ENCODE measurements at places on chromosomes 7 and 10.

- no peak for DNase-seq
These were observed 93.2 kb upstream of the KIF5B start for GRCh38 chr10:32149252-32149955.

GRCh38 chr10:63414481-63415260 is 51.1 kb downstream of the JMJD1C start:
- no peak for DNase-seq

DNA sequence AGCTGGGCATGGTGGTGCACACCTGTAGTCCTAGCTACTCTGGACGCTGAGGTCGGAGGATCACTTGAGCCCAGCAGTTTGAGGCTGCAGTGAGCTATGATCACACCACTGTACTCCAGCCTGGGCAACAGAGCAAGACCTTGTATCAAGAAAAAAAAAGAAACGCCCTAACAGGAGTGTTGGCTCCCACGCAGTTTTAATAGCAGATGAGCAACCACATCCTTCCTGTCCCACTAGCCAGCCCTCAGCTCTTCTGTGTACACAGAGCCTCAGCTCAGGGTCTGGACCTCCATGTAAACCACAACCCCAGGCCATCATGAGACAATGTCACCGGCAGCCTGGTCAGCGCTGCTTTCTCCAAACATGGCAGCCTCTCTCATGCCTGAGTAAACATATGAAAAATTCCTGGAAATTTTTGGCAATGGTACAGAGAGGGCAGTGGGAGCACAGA is 108.2 kb downstream of the PIP4K2A start:
- DNase-seq: no peak

DNA sequence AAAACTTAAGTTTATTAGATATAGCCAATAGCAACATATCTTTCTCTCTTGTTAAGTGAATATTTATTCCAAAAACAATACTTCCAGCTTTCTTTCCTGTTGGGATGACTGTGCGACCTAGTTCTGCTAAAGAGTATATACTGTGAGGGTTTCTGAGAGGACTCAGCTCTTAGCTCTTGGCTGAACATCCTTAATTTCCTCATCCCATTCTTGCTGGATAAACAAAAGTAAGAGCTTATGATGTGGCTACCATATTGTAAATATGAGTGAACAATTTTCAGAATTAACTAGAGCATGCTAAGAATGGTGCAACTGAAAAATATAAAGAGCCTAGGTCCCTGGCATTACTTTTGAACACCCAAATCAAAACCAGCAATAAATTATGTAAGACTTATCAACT is 279.5 kb upstream of the GNAI1 start:
- DNase-seq: no peak

GRCh38 chr7:106779877-106780276 is 85.2 kb upstream of the PIK3CG start:
- DNase-seq: no peak

- DNase-seq: no peak
These were observed 55.6 kb upstream of the PNLIP start for GRCh38 chr10:116490028-116490662.

DNA sequence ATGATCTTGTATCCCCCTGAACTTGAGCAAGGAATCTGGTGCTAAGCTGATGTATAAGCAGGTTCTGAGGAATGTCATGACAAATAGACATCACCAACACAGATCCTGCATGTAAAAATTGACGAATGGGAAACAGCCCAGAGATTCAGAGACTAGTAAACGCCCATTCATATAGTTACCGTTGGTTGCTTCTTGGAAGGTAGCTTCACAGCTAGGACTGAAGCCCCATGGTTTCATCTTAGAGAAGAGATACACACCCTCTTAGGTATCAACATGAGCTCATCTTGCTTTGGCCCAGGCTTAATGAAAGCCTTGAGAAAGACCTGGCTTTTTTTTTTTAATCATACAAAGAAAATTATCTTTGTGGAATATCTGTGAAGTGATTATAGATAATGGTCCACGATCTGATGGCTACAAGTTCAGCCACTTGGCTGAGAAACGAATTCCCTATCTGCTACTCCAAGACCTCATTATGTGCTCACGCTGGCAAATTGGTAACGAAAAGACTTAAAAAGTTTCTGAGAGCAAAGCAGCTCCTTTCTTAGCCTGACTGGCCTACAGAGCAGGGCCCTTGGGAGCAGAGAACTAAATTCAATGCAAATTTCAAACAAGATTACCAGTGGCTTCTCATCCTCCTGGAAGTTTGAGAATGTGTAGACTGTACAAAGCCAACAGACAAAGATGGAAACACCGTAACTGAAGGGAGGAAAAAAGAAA is 181.1 kb downstream of the NRP1 start:
- DNase-seq: no peak

DNA sequence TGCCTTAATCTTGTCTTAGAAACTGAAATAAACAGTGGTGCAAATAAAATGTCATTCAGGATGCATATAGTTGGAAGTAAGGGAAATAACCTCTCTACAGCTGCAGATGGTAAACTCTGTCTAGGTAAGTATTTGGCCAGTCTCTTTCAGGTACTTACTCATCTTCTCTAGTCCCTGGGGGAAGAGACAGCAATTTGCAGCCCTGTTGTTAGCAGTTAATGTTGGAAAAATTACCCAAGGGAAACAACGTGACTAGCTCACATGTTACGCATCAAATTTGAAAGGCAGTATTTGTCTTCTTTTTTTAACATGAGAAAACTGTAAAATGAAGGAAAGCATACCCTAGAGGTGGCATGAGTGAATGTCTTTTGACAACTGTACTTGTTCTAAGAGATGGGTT is 3.2 kb upstream of the HUS1 start:
- no peak for DNase-seq

DNA sequence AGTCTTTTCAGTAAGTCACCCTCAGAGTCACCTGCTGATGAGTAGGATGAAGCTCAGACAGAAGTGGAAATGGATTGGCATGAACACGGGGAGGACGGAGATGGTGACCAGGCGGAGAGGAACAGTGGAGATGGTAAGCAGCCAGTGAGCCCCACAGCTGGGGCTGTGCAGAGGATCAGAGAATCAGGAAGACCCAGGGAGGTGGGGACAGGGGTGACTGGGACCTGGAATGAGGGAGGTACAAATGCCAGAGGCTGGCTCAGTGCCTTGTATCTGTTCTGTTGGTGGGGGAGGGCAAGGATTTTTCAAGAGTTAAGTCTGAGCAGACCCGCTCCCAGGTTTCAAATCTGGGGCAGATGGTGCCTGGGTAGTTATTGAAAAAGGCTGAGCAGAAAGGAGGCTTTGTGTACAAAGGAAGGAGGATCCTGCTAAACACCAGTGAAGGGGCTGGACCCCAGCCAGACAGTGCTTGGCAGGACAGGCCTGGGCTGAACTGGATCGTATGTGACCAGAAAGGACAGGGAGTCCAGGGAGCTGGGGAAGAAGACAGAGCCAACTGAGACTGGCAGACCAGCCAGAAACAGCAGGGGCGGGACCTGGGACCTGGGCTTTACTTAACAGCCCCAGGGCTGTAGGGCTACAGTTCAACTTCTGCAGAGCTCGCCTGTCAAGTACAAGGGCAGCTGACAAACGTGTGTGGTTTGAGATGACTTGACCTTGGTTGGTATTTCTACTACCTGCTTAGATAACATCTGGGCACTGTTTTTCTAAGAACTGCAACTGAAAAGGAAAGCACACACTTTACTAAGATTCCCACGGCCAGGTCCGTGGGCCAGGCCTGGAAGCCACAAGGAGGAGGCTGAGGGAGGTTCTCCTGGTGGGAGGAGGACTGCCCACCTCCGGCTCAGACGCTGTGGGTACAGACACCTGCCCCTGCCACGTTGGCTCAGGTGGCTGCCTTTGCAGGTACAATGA is 13.2 kb upstream of the FRMPD2 start:
- no peak for DNase-seq

DNA sequence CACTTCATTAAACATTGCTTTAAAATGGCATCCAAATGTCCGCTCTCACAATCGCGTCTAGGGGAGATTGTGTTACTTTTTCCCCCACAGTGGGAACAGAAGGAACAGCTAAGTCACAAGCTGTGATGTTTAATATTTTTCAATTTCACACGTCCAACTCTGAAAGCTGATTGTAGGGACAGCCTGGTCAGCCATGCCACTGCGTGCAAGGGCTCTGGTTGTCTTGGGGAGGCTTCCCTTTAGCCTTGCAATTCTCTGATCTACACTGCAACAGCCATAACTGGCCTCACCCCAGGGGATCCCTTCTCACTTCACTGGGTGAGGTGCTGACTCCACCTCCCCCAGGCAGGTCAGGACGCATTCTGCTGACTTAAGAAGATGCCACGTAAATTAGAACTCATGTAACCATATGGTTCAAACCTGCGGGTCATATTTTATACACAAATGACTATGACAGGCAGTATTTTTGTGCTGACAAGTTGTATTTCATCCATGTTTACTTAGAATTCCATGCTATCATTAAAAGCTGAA is 425.2 kb upstream of the NFE2L3 start:
- DNase-seq: no peak

DNA sequence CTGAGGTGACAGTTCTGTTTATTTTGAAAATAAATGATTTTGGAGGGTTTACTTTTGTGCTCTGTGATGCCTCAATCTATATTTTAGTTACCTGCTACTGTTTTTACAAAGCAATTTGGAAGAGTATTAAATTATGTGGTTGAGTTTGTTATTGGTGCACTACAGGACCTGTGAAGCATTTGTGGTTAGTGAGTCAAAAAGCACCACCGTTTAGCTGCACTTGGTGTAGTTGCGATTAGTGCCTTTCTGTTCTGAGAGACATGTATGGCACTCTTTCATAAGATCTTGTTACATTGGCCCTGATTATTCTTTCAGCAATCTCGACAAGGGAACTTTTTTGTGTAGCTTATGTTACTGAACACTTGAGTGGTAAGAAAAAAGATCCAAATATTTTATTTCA is 132.2 kb downstream of the BBS9 start:
- no peak for DNase-seq

DNA sequence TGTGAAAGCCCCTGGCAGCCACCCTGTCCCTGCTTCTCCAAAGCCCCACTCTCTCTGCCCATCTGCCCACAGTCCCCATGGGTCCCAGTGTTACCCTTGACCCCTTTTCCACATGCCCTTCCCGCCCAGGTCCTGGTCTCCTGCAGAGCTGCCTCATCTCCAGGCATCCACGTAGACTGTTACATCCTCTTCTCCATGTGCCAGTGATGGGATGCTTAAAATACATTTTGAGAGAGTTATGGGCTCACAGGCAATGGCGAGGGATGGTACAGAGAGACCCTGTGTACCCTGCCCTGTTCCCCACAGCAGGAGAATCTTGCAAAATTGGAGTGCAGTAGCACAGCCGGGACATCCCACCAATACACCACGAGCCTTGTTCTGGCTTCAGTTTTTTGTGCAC is 56.8 kb downstream of the GLRX3 start:
- DNase-seq: no peak

DNA sequence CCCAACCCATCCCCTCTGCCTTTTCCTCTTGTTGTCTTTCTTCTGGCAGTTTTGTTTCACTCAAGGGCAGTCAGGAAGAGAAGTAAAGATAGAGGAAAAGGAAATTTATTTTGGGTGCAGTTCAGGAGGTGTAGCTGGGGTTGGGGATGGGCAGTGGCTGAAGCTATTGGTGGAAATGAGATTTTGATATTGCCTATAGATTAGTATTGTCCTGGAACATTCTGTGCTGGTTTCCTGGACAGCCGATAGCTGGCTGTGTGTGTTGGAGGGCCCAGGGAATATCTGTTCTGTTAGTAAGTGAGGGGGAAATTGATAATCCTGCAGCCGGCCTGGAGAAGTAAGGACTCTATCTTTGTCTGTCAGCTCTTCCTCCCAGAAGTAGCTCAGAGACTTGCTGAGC is 107.8 kb downstream of the AUTS2 start:
- DNase-seq: no peak

DNA sequence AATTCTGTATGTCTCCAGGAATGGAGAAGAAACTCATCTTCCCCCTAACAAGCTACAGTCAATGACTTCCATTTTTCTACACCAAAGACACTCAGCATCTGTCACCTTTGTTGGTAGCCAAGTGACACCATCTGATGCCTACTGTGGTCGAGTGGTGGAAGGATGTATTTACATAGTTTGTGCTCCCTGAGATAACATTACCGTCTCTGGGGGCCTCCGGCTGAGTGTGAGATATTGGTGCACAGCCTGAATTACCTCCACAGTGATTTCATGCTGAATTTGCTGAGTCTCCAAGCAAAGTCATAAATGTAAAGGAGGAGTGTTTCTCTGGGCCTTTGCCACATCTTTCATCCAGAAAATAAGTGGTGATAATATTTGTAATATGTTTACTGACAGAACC is 114.0 kb downstream of the GRID1 start:
- no peak for DNase-seq

- DNase-seq: no peak
These were observed 109.4 kb downstream of the HIBADH start for GRCh38 chr7:27553273-27553672.

- DNase-seq: no peak
These were observed 83.6 kb upstream of the CACNB2 start for GRCh38 chr10:18056583-18056982.

DNA sequence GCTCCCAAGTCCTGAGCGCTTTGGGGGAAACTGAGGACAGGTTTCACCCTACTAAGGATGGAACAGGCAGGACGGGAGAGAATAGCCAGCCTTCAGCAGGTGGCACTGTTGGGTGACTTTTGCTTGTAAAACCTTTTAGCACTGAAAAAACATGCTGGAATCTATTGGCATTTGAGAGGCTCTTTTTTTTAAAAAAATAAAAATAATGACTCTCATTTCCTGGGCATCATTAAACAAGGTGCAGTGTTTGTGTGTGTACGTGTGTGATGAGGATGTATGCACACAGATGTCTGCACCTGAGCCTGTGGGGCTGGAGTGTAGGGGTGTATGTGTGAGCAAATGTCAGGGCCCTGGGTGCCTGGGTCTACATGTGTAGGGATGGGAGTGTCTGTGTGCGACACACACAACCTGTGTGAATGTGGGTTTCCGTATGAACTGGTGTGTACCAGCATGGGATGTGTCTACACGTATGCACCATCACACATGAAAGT is 177.9 kb downstream of the RPS24 start:
- no peak for DNase-seq

GRCh38 chr10:60849217-60849616 is 70.9 kb downstream of the CDK1 start:
- no peak for DNase-seq

GRCh38 chr7:52107355-52107754 is 790.7 kb upstream of the COBL start:
- DNase-seq: no peak

- no peak for DNase-seq
These were observed 73.6 kb downstream of the ETV1 start for GRCh38 chr7:13915891-13916290.

DNA sequence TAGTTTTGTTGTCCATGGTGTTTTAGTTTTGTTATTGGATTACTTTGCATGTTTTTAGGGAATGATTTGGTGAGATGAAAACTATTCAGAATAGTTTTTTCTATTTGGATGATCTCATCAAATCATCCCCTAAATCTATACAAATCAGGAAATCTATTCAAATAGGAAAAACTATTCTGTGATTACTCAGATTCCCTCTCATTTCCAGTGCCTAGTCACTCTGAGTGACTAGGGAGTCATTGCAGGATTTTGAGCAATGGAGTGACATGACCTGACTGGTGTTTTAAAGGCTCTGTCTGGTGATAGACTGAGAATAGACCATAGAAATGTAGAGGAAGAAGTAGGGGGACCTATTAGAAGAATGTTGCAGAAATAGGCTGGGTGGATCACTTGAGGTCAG is 72.4 kb downstream of the TPST1 start:
- no peak for DNase-seq

- no peak for DNase-seq
These were observed 91.5 kb downstream of the RBM20 start for GRCh38 chr10:110735620-110736027.
